Stimulated activated naive CD8-positive, alpha-beta T cell treated with anti-CD3 and anti-CD28 coated beads, Interleukin-15, Interleukin-2, amounts not matched to agents 100 U/mL and 50 U/mL, for 24 hours (primary cell): ENCODE measurements at places on chromosomes 11 and 22.

- DNase-seq, result no peak
Observed at GRCh38 chr11:44623731-44624491, 58.4 kb downstream of the CD82 start.

- DNase-seq, result no peak
Observed at GRCh38 chr22:24444729-24445466, 17.5 kb downstream of the ADORA2A start.

DNA sequence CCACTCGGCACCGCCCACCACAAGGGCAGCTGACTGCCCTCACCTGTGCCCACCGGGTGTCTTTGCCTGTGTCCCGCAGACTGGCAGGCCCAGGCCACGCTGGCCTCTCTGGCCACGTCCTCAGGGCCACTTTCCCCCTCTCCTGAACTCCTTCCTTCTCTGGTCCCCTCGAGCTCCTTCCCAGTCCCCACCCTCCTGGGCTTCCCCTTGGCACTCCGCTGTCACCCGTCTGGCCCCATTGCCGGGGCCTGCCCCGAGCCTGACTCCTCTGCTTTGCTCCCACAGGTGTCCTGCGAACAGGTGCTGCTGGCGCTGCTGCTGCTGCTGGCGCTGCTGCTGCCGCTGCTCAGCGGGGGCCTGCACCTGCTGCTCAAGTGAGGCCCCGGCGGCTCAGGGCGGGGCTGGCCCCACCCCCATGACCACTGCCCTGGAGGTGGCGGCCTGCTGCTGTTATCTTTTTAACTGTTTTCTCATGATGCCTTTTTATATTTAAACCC, 14.2 kb downstream of the MCAT start:
- no peak for DNase-seq

DNA sequence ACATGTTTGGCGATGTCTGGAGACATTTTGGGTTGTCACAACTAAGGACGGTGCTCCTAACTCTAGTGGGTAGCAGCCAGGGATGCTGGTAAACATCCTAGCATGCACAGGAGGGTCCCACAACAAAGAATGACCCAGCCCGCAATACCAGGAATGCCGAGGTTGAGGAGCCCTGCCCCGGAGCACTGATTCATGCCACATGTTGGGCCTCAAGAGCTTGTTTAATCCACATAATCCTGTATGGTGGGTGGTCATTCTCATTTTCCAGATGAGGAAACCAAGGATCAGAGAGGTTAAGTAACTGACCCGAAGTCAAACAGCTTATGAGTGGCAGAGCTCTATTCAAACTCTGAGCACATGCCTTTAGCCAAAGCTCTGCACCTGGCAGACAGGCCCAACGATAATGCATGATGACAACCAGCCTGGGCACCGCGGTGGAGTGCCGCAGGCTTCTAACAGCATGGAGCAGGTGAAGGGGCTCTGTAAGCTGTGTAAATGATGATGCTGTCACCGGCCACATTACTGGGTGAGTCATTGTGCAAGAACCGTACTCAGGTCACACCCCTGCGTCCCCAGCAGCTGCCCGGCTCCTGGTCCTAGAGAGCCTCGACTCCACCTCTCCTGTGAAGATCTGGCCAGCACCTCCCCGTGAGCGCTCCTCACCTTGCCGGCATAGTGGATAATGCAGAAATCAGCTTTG, 58.6 kb downstream of the APOL1 start:
- no peak for DNase-seq

GRCh38 chr22:38148245-38148644, 33.4 kb downstream of the PLA2G6 start:
- no peak for DNase-seq

GRCh38 chr11:120172054-120172911, 34.4 kb upstream of the TRIM29 start:
- DNase-seq, result peak; percentile 59

GRCh38 chr22:36252754-36253522, at the start of gene APOL1:
Gene APOL1 (plus strand): TSS chr22:36253133. CDS start chr22:36254956, 1,823 bp downstream.
- peak; percentile 53 for DNase-seq

GRCh38 chr11:103850419-103851165, 185.8 kb upstream of the DDI1 start:
- no peak for DNase-seq

DNA sequence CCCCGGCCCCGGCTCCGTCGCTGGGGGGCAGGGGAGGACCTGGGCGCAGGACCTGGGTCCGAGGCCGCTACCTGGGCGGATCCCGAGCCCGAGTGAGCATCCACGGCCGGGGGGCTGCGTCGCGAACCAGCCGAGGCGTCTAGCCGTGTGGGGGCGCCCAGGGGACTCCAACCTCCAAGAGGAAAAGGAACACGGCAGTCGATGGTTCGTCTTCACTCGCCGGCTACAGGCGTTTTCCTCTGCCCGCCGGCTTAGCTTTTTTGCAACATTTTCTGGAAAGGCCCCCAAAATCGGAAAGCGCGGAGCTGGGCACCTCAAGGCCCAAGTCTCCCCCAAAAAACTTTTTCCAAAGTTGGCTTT, 666 bp downstream of the PDGFB start:
- no peak for DNase-seq

DNA sequence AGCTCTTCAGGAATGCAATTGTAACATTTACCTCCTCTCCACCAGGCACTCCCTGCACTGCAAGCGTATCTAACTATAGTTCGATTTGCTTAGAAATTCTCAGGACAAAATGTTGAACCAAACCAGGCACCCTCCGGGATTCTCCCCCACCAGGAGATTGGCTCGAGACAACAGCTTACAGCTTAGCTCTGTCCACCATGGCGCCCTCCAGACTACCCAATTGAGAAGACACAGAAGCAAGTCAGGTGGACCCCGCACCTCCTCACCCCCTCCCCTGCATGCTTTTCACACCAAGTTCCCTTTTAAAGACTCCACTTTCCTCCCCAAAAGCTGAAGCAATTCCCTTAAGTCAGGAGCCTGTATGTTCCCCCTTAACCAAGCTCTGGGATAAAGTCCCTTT, 34.7 kb upstream of the RFPL3 start:
- DNase-seq, result no peak

- DNase-seq, result no peak
Observed at GRCh38 chr11:67731583-67731982, 57.2 kb upstream of the ALDH3B2 start.

GRCh38 chr11:113991170-113991569, 16.3 kb downstream of the HTR3A start:
- peak; percentile 21 for DNase-seq

GRCh38 chr11:93219440-93219839, 21.6 kb upstream of the SLC36A4 start:
- no peak for DNase-seq

- no peak for DNase-seq
Observed at GRCh38 chr11:48040830-48041444, 60.6 kb downstream of the PTPRJ start.

DNA sequence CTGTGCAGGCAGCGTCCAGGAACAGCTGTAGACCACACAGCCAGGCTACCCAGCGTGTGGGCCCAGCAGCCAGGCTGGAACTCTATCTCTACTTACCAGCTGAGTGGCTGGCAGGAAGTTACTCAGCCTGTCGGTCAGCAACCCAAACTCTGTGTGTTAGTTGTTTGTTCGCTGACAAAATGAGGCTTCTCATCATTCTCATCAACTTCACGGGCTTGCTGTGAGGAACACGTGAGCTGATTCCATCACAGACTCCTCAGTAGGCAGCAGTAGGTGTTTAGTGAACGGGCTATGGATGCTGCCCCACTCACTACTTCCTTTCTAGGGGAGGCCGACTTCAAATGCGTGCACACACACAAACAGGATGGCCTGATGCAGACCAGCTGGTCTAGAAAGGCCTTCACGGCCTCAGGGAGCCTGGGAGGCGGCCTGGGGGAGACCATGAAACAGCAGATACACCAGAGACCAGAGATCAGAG, 830 bp upstream of the SPDYC start:
- no peak for DNase-seq

DNA sequence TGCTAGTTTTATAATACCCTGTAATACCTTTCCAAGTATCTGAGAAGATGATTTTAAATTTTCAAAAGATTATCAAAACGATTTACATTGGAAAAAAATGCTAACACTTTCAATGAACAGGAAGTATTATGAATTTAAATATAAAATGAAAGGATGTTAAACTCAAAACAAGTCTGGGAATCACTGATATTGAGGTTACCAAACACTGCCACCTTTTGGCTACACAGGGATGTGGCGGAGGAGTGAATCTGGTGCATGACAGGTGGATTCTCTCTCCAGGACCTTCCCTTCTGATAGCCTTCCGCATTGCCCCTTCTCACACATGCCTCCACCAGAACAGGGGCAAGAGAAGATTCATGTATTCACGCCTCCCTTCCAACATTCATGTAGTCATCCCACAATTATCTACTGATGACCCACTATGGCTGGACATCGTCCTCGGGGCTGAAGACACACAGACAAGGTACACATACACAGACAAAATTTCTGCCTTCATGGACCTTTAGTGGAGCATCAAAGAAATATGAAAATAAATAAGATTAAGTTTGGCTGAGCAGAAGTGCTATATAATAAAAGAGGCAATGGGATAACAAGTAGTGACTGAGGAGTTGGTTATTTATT, 34.7 kb downstream of the ATG16L2 start:
- DNase-seq, result peak; percentile 32

DNA sequence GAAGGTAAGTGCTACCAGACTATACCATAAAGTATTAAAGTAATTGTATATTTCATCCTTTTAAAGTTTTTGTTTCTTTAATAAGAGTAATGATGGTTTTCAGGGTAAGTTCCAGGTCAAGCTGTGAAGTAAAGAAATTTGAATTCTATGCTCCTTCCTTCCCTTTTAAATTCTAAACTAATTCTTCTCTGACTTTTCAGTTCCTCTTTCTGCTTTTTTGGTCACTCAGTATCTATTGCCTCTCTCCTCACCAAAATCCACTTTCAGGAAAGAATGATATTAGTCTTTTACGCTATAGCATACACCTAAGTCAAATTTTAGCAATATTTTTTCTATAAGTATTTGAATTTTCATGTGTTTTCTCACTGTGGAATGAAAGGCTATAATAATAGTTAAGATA, 8.2 kb downstream of the MMP8 start:
- DNase-seq, result no peak

- DNase-seq, result no peak
Observed at GRCh38 chr11:122093731-122094275, 22.2 kb downstream of the BLID start.

GRCh38 chr11:34869425-34869824, 46.8 kb downstream of the APIP start:
- no peak for DNase-seq

DNA sequence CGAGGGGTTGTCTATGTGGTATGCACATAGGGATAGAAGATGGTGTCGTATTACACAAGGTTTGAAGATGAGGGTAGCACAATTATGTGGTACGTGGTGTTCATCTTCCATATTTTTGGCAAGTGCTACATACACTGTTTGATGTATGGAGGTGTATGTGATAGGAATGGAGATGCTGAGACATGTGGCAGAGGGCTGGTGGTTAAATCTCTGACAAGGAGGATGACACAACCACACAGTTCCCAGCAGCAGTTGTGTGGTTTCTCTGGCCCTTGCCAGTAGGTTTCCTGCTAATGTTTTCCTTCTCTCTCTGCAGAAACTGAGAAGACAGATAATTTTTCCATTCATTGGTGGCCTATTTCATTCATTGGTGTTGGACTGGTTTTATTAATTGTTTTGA, 17.0 kb downstream of the NCR3LG1 start:
- DNase-seq, result no peak

GRCh38 chr22:37147186-37147990, 2.3 kb downstream of the IL2RB start:
- DNase-seq, result no peak

- no peak for DNase-seq
Observed at GRCh38 chr11:11843211-11843621, 1.4 kb downstream of the USP47 start.

DNA sequence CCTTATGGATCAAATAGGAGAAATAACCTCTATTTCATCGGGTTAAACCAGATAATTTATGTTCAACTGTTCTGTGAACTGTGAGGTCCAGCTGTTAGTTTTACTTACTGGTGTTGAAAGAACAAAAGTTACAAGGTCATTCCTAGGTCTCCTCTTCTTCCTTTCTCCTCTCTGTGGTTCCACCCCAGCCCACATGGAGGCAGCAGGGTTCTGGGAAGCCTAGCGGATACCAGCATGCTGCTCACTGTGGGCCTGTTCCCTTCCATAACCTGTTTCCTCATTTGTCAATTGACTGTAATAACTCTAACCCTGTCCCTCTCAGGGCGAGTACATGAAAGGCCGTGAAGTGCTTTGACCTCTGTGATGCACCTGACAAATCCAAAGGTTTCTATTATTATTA, 27.8 kb downstream of the RELT start:
- no peak for DNase-seq

- no peak for DNase-seq
Observed at GRCh38 chr22:28769394-28770085, 3.0 kb upstream of the CCDC117 start.

DNA sequence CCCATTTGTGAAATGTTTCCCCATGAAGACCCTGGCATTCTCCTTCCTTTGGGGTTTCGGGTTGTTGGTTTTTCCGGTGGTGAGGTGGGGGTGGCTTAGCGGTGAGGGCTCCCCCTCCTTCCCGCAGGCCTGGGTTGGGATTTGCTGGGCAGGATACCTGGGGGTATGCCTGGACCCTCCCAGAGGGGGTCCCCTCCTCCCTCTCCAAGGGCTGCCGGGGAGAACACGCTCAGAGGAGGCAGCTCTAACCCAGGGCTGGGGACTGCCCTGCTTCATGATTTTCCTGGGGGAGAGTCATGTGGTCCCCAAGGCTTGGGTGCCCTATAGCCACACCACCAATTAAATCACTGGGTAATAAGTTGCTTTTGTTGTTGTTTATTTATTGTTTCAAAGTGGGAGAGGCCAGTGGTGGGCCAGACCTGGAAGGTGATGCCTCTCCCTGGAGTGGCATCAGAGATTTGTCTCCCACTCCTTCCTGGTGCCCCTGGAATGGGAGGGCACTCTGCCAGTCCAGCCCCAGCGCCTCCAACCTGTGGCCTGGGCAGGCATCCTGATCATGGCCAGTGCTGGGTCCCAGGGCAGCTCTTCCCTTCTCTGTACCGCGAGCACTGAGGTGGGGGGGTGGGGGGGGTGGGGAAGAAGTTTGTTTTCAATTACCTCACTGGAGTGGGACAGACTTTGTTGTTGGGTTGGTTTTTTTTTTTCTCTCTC, 1.3 kb upstream of the CLCF1 start:
- DNase-seq, result no peak
